ENCODE measurements at places on chromosomes 7 and 10.

DNA sequence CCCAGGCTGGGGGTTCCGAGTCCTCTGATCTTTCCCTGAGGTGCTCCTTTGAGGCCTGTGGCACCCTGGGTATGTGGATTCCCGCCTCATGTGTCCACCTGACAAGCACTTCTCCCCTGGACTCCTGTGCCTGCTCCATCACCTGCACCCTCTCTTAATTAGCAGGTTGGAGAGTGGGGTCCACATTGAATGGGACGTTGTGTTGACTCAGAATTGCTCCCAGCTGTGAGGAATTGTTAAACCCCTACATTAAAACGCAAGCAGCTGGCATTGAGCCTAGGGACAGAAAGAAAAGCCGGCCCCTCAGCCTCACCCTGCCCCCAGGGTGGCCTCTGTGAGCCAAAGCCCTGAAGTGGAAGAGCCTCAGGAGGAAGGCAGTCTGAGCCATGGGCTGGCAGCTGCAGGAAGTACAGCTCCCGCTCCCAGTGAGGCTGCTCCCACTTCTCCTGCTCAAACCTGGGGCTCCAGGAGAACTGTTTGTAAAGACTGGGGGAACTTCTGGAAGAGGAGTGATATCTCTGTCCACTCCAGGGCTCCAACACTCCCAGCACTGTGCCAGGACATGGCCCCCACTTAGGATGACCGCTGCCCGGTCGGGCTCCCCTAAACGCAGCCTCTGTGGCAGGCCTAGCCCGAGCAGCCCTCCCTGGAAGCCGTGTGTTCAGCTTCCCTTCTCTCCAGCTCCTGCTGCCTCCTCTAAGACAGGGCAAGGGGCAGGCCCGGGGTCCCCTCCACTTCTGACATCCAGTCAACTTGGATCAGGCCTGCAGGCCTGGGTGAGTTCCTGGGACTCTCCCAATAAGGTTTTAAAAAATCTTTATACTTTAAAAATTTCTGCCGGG is 1.8 kb upstream of the OPN4 start:
- no peak for DNase-seq

- no peak for DNase-seq
Observed at GRCh38 chr10:86066696-86067095, 299.9 kb downstream of the GRID1 start.

DNA sequence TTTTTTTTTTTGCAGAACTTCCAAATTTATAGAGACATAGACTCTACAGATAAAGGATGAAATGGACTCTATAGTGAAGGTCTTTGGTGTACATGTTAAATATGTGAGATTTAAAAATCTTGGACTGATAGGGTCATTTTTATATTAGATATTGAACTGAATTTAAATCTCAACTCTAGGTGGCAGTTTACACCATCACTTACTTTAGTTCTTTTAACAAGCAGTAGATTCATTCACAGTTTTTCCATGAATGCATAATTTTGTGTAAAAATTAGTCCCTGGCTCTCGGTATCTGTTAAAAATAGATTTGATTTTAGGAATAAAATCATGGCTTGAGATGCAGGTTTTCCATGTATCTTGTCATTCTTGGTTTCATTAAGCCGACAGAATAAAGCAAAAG is 31.1 kb upstream of the SNX13 start:
- DNase-seq, result no peak

GRCh38 chr7:28301148-28301641 is 111.1 kb upstream of the CREB5 start:
- no peak for DNase-seq

DNA sequence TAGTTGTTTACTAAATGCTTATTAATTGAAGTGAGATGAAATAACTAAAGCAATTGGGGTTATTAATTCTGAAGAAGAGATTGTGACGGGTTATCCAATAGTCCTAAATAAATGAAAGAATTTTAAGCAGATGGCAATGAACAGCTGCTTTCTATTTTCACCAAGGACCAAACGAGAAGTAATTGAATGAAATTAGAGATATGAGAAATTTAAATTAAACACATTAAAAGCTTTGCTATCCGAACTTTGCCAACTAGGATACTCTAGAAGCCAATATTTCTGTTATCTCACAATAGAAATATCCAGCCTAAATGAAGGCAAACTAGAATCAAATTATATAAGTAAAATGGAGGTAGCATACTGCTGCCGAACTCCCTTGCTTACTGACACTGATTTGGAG is 103.2 kb downstream of the GPR37 start:
- no peak for DNase-seq

DNA sequence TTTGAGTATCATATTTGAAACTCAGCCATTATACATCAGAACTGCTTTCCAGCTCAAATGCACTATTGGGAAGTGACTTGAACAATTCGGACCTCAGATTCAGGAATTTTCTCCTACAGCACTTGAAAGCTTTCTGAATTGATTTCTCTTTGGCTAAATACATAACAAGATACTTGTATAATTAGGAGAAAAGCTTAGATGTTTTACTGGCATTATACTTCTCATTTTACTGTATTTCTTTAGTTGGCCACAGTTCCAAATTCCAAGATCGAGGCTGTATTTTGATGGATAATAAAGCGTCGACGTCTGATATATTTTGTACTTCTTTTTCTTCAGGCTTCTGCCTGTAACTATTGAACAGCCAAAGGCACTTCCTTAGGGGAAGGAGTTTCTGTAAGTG is 26.7 kb upstream of the LYZL2 start:
- no peak for DNase-seq

Measured in CD4-positive, alpha-beta T cell treated with Interferon alpha-2 for 1 hour (primary cell).